Naive thymus-derived CD4-positive, alpha-beta T cell (primary cell): ENCODE measurements at places on chromosomes 2 and 18.

DNA sequence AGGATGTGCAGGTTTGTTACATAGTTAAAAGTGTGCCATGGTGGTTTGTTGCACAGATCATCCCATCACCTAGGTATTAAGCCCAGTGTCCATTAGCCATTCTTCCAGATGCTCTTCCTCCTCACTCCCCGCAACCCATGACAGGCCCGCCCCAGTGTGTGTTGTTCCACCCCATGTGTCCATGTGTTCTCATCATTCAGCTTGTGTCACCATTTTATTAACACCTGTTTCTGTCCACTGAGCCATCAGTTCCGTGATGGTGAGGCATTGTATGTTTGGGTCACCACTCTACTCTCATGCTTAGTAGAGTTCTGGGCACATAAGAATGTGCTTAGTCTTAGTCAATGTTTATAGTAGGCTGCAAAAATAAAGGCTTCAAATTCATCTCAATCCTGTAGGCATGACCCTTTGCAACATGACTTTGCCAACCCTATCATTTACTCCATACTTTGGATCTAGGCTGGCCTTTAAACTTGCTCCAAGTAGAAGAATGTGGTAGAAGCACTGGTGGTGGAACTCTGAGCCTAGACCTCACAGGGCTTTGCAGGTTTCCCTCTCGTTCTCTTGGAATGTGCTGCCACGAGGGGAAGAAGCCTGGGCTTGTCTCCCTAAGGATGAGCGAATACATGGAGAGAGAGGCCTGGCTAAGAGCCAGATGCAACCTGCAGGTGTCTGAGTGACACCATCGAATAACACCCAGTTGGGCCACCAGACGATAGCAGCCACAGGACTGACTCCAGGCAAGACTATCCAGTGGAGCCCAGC is 161.5 kb downstream of the NAPG start:
- H3K4me3 ChIP-seq = no peak overlapping the region
- H3K4me1 ChIP-seq = no peaks in the 10 kb centered on the region
- no peak overlapping the region for H3K27ac ChIP-seq
- DNase-seq = no peak
- no peaks in the 10 kb centered on the region for H3K36me3 ChIP-seq
- H3K27me3 ChIP-seq = no peaks in the 10 kb centered on the region

- DNase-seq = no peak
- H3K36me3 ChIP-seq = no peaks in the 10 kb centered on the region
- no peaks in the 10 kb centered on the region for H3K27me3 ChIP-seq
- no peak overlapping the region for H3K27ac ChIP-seq
These were observed 41.2 kb downstream of the KIAA2012 start for GRCh38 chr2:202114291-202114690.

GRCh38 chr2:205580212-205580987 is 101.9 kb upstream of the NRP2 start:
- DNase-seq = no peak
- H3K27me3 ChIP-seq = no peaks in the 10 kb centered on the region
- H3K36me3 ChIP-seq = no peaks in the 10 kb centered on the region
- no peak overlapping the region for H3K27ac ChIP-seq

GRCh38 chr2:197007716-197008628 is 81.5 kb upstream of the PGAP1 start:
- H3K36me3 ChIP-seq = peaks cover 36% of the 10 kb centered on the region
- no peaks in the 10 kb centered on the region for H3K27me3 ChIP-seq
- H3K4me3 ChIP-seq = no peak overlapping the region
- H3K4me1 ChIP-seq = no peaks in the 10 kb centered on the region
- DNase-seq = no peak

DNA sequence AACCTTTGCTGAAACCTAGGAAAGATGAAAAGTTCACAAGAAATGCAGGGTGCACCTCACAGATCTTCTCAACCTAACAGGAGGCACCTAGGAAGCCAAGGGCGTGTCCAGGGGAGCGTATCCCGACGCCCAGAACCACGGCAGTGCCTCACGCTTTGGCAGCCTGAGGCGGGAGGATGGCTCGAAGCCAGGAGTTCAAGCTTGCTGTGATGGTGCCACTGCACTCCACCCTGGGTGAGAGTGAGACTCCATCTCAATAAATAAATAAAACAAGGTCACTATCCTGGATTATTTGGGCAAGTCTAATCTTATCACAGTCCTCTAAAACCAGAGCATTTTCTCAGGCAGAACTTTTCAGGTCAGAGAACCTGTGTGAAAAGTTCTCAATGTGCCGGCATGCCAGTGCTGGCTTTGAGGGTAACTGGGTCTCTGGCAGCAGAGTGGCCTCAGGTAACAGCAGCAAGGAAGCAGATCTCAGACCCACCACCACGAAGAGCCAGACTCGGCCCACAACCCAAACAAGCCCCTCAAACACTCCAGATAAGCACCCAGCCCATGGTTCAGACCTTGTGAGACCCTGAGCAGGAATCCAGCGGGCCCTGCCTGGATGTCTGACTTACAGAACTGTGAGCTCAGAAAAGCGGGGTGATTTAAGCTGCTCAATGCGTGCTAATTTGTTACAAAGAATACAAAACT is 11.7 kb downstream of the HSBP1L1 start:
- H3K27ac ChIP-seq = no peak overlapping the region
- no peak overlapping the region for H3K4me3 ChIP-seq
- peaks cover 5% of the 10 kb centered on the region for H3K4me1 ChIP-seq

GRCh38 chr2:108382196-108382595 is 4.4 kb downstream of the SULT1C4 start:
- H3K27ac ChIP-seq = no peak overlapping the region
- no peaks in the 10 kb centered on the region for H3K36me3 ChIP-seq
- no peak for DNase-seq
- no peak overlapping the region for H3K4me3 ChIP-seq
- H3K27me3 ChIP-seq = no peaks in the 10 kb centered on the region

DNA sequence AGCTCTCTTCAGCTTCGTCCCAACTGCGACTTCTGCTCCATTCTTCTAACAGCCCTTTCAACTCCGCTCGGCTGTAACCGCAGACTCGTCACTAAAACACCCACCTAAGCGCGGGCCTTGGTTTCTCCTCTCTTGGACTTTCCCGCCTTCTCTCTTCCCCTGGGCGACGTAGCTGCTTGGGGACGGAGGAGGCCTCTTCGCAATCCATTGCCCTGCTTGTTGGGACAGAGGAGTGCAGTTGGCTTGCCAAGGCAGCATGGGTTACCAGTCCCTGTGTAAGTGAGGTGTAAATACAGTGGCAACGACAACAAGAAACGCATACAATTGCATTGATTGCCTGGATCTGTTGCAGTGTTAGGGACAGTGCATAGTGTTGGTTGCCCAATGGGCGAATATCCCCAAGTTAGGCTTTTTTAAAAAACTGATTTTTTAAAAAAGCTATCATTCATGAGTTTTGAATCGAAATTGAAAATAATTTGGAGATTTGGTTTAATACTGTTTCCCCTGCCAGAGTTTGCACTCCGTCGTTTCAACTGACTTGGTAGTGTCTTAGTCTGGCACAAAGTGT is 484 bp upstream of the DARS1 start:
- H3K27me3 ChIP-seq = no peaks in the 10 kb centered on the region
- H3K4me1 ChIP-seq = no peaks in the 10 kb centered on the region
- peak overlapping the region; percentile 95 for H3K27ac ChIP-seq
- peak overlapping the region; percentile 82 for H3K4me3 ChIP-seq
- DNase-seq = peak; percentile 78
- H3K36me3 ChIP-seq = no peaks in the 10 kb centered on the region

DNA sequence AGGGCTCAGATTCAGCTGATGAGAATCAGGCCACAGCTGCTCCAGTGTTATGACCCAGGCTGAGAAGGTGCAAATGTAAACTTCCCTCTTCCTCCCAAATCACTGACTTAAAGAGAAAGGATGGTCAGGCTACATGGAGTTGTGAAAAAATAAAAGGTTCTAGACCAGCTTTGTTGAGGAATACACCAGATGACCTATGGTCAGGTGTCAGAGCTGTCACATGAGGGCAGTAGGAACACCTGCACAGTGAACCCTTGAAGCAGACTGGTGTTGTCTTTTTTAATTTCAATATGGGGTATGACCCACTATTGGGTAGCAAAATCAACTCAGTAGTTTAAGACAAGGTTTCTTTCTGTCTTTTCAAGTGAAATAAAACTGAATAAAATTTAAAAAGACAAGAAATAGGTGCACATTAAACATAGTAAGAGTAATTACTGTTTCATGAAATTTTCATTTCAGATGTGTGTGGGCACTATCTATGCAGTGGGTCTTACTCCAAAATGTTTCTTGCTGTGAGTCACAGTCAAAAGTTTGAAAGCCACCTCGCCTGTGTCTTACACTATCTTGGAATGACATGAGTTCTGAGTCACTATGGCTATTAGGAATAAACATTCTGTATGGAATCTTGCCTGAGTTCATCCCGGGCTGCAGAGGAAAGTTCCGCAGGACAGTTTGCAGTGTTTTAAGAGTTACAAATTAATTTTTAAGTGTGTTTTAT is 83.6 kb downstream of the ACVR1 start:
- DNase-seq = no peak
- no peak overlapping the region for H3K4me3 ChIP-seq
- H3K27me3 ChIP-seq = no peaks in the 10 kb centered on the region
- H3K36me3 ChIP-seq = peaks cover 5% of the 10 kb centered on the region
- no peak overlapping the region for H3K27ac ChIP-seq
- no peaks in the 10 kb centered on the region for H3K4me1 ChIP-seq

DNA sequence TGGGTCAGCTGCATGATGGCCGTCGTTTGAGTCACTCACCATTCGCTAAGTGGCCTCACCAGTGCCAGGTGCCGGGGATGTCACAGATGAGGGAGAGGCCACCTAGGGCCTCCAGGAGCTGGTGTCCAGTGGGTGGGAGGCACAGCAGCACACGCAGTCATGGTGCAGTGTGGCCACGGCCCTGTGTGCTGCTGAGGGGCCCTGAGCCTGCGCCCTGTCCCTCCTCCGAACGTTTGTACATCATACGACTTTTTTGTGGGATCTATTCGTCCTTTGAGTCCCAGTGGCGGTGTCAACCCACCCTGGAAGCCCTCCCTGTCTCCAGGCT is 30.1 kb upstream of the ODC1 start:
- H3K27ac ChIP-seq = no peak overlapping the region
- H3K36me3 ChIP-seq = no peaks in the 10 kb centered on the region
- no peaks in the 10 kb centered on the region for H3K27me3 ChIP-seq
- no peak overlapping the region for H3K4me3 ChIP-seq
- no peaks in the 10 kb centered on the region for H3K4me1 ChIP-seq

DNA sequence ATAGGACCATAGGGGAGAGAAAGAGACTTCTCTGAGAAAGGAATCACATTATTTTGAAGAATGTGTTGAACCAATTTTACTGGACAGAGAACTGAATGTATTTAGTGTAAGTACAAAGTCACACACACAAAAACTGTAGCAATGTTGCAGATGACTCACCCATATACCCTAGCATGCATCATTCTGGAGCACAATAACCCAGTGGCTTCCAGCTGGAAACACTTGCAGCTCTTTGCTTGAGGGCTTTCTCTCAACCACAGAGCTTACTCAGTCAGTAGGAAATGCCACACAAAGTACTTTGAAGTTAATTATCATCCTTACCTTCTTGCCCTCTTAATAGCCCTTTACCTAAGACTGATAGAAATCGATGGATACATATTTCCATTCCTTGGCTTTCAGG is 760.0 kb upstream of the FSHR start:
- DNase-seq = no peak
- H3K27ac ChIP-seq = no peak overlapping the region
- no peaks in the 10 kb centered on the region for H3K4me1 ChIP-seq
- no peaks in the 10 kb centered on the region for H3K27me3 ChIP-seq
- H3K4me3 ChIP-seq = no peak overlapping the region
- no peaks in the 10 kb centered on the region for H3K36me3 ChIP-seq

DNA sequence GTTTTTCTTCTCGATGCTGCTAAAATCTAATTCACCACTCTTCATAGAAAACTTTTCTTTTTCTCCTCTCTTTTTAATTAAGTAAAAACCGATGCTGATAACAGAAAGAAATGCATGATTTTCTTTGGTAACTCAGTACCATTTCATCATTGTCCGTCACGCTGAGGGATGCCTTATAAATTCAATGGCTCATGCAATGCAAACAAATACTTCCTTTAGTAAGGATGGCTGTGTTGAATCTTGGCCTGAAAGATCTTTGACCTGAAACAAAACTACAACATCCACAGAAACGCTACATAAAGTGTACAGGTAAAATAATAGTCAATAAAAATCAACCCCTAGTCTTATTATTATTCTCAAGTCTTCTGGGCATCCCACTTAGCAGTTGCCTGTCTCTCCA is 261.4 kb downstream of the SLC8A1 start:
- no peaks in the 10 kb centered on the region for H3K27me3 ChIP-seq
- no peaks in the 10 kb centered on the region for H3K36me3 ChIP-seq
- H3K4me1 ChIP-seq = no peaks in the 10 kb centered on the region
- no peak overlapping the region for H3K27ac ChIP-seq
- no peak for DNase-seq

DNA sequence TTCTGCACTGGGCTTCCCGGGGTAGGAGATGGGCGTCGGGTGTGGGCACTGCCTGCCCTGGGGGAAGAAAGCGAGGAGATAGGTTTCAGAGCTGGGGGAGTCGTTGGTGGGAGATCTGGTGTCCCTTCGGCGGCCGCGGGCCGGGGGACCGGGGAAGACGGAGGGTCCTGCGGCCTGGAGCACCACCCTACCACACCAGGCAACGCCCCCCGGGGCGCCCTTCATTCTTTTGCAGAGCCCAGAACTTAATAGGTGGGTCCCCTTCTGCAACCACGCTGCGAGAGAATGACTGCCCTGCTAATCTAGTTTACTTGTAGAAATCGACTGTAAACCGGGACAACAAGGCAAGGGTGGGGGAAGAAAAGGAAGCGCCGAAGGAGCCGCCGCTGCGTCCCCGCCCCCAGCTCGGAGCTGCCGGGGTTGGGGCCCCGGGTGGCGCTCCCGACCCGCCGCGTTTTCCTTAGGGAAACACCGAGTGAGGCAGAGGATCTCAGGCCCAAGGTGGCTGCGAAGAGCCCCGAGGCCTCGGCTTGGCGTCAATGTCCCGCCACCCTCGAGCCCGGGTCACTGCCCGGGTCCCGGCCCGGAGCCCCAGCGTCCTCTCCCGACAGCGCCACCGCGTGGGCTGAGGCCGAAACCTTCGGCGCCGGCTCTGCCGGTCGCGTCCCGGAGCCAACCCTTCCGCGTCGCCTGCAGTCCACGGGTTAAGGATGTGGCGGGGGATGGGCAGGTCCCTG is 5.4 kb upstream of the SATB2 start:
- H3K27ac ChIP-seq = no peak overlapping the region
- peak overlapping the region; percentile 30 for H3K4me3 ChIP-seq
- H3K4me1 ChIP-seq = peaks cover 19% of the 10 kb centered on the region
- DNase-seq = no peak
- peaks cover 19% of the 10 kb centered on the region for H3K27me3 ChIP-seq

DNA sequence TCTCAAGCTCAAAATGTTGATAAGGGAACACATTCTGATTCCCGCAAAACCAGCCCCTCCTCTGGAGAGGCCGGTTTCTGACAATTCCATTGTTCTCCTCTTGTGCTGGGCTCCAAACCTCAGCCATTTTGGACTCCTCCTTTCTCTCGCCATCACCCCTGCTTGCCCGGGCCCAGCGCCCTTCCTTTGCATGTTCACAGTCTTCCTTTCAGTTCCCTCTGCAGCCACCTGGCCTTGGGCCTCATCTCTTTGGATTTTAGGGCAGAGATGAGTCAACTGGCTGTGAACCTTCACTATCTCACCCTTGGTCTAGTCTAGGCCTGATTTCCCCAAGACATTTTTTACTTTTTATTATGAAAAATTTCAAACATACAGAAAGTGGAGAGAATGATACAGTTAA is 155.9 kb upstream of the MAP3K20 start:
- no peaks in the 10 kb centered on the region for H3K27me3 ChIP-seq
- H3K4me3 ChIP-seq = no peak overlapping the region
- DNase-seq = no peak
- H3K27ac ChIP-seq = no peak overlapping the region
- H3K36me3 ChIP-seq = no peaks in the 10 kb centered on the region
